ENCODE measurements at places on chromosomes 12 and 14.

GRCh38 chr12:77042833-77043232 is 22.5 kb downstream of the E2F7 start:
- DNase-seq: no peak

GRCh38 chr14:103880348-103881267 is 33.2 kb upstream of the PPP1R13B start:
- peak; percentile 29 for DNase-seq

- DNase-seq: no peak
Measured at GRCh38 chr12:124512667-124513296, 54.6 kb downstream of the NCOR2 start.

GRCh38 chr12:91922139-91922538 is 223.5 kb downstream of the BTG1 start:
- no peak for DNase-seq

GRCh38 chr12:122491991-122492390 is 8.7 kb downstream of the ZCCHC8 start:
- DNase-seq: no peak

- no peak for DNase-seq
Measured at GRCh38 chr12:66397574-66398290, 95.4 kb downstream of the HELB start.

- DNase-seq: no peak
Measured at GRCh38 chr14:104337351-104337750, 199.0 kb downstream of the KIF26A start.

DNA sequence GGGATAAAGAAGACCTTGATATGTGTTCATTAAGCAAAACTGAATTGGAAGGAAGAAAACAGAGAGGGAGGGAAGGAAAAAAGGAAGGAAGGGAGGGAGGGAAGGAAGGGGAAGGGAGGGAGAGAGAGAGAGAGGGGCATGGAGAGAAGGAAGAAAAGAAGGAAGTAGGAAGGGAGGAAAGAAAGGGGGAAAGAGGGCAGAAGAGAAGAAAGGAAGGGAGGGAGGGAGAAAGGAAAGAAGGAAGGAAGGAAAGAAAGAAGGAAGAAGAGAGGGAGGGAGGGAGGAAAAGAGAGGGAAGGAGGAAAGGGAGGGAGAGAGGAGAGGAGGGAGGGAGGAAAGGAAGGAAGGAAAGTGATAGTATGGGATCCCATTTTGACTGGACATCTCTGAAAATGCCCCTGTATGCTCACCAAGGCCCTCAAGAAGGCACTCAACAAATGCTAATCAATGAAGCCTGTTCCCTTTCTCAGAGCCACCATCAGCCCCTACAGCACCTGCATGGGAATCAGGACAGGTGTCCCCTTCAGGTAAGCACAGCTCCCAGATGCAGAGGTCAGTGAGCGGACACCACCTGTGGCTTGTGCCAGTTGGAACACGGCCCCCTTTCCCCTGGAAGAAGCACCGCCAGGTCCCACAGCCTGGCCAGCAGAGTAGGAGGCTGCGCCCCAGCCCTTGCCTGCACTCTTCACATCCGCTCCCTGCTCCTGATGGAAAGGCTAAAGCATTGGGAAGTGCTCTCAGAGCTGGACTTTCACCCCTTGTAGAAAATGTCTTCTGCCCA is 161.4 kb upstream of the DIO3 start:
- DNase-seq: no peak

DNA sequence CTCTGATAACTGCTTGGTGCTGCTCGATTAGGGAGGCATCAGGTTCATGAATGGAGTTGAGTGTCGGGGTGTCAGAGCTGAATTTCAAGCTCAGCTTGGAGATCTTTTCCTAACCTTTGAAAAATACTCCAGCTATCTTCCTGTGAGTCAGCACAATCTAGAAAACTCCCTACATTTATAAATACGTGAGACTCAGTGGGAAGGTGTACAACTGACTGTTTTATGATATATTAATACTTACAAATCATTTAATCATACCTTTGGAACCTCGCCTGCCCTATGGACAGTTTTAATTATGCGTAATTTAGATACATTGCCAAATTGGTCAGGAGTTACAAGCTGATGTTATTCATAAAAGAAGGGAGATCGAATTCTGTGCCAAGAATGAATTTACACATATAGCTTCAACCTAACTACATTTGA is 961 bp downstream of the CMAS start:
- DNase-seq: no peak

DNA sequence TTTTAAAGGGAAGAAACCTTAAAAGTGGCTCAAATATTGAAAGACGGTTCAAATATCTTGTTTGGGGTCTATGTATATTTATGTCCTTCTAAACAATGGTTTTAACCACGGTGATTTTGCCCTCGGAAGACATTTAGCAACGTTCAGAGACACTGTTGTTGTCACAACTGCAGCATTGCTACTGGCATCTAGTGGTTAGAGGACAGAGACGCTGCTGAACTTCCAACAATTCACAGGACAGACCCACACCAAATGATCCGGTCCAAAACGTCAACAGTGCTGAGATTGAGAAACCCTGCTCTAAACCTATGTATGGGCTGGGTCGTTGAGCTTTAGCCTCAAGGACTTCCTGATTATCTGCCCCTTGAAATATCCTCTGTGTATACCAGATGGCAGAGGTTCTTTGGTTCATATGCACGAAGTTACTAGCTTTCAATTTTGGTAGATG is 1.7 kb downstream of the ANGEL1 start:
- DNase-seq: no peak

DNA sequence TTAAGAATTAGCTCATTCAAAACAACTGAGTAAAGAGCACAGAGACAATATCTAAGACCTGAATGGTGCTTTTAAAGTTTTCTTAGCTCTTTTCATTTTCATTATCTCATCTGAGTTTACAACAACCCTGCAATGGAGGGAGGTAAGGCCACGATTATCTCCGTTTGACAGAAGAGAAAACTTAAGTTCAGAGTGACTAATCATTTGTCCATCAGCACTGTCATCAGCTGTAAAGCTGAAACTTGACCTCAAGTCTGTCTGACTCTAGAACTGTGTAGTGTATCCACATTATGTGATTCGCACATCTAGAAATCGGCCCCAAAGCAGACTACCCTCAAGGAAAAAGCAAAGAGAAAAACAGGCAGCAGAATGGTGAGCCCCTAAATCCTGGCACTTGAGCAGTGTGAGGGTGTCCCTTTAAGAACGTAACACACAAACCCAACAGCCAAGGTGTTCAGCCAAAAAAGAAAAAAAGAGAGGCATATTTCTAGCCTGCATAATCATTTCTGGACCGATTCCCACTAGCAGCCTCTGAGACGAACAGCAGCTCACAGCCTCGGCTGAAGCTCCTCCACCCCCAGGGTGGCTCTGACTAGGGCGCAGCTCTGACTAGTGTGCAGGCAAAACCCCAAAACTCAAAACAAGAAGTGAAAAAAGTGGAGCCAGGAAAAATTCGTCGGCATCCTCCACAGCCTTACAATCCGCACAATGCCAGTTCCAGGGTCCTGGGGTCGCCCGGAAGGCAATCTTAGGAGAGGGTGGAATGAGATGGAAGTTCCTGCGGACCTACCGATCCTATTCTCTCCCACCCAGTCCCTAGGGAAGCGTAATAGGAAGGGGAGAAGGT is 1.6 kb downstream of the STXBP6 start:
- DNase-seq: no peak

DNA sequence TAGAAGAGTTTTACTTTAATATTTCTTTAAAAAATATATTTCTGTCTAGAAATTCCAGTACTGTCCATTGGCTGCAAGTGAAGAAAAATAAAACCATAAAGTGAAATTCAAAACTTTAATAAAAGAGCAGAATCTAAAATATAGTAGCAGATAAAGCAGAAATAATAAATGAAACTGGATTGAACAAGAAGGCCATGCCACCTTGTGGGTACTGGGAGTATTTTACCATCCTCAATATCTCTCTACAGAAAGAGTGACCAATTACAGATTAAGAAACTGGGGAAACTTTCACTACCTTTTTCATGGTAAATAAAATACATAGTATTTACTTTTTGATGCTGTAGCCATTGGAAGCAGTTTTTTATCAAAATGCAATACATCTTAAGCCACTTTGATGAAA is 220.5 kb downstream of the BCAT1 start:
- no peak for DNase-seq

DNA sequence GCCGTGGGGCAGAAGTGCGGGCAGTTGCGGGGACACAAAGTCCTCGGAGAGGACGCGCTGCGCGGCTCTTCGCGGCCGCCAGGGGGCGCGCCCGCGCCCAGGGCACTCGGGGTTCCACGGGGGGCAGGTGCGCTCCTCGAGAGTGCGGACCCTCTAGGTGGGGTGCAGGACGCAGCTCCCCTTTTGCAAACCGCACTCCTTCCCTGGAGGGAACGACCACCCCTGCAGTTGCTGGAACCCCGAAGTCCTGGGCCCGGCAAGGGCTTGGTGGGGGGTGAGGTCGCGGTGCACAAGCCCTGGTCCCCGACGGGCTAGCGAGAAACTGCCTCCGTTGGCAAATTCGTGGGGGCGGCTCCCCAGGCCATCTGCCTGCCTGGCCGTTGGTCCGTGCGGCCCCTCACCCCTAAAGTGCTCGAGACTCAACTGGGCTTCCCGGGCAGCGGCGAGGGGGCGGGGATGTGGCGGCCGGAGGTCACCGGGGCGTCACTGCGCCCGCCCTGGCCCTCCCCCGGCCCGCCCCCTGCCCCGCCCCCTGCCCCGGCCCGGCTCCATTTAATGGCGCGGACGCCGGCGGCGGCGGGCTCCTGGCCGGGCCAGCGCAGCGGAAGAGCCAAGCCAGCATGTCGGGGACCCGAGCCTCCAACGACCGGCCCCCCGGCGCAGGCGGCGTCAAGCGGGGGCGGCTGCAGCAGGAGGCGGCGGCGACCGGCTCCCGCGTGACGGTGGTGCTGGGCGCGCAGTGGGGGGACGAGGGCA is at the start of gene ADSS1:
Gene ADSS1, plus strand, starts transcription at position 579 of the 756 bp plus-strand sequence. Its CDS starts 42 bp downstream, at position 621.
- DNase-seq: peak; percentile 59

DNA sequence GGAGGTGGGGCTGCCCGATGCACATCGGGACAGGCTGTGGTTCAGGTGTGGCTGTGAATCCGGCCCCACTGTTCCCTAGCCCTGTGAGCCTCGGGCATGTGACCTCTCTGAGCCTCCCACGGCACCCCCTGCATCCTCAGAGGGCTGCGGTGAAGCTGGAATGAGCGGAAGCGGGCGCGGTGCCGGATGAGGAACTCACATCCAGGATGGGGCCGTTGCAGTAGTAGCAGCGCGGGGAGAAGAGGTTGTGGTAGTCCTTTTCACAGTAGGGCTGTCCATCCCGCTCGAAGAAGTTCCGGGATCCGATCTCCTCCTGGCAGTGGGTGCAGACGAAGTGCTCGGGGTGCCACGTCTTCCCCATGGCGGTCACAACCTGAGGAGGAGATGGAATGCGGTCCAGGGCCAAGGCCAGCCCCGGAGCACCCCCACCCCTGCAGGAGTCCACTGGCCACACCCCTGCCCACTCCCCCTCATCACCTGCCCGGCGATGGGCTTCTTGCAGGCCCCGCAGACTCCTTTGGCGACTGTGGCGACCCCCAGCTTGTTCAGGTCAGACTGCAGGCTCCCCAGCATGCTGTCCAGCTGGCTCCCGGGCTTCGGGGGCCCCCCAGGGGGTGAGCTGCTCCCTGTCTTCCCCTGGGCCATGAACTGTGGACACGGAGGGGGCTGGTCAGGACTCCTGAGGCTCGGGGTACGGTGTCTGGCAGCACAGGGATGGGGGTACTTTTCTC is 13.9 kb upstream of the RPLP0 start:
- no peak for DNase-seq

DNA sequence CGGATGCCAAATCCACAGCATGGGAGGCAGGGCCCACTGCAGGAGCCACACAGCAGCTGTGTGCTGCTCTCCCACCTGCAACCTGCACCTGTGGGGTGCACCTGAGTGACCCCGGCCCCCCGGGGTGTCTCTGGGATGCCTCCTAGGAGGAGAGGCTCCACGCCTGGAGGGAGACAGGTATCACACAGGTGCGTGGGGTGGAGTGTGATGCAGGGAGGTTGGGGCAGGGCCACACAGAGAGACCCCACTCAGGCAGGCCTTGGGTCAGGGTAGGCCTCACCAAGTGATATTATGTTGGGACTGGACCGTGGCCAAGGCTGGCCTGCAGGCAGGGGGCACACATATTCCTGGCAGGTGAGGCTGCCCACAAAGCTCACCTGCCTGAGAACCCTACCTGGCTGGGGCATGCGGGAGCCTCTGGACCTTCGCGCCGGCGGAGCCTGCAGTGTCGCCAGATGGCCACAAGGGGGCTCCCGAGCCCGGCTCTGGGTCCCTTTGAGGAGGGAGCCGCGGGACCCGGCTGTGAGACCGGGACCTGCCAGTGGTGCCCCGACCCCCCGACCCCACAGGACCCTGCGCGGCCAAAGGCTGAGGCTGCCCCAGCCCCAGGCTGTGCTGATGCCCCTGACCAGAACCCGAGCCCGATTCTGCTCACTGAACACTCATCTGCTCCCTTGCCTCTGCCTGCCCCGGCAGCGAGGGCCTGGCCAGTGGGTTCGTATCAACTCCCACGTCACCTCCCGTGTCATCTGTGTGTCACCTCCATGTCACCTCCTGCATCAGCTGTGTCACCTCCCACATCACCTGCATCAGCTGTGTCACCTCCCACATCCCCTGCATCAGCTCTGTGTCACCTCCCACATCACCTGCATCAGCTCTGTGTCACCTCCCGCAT is 11.4 kb downstream of the TMEM121 start:
- peak; percentile 77 for DNase-seq

GRCh38 chr14:80428671-80429070 is 217.4 kb upstream of the DIO2 start:
- no peak for DNase-seq
